ENCODE measurements at places on chromosomes 12 and 14.

DNA sequence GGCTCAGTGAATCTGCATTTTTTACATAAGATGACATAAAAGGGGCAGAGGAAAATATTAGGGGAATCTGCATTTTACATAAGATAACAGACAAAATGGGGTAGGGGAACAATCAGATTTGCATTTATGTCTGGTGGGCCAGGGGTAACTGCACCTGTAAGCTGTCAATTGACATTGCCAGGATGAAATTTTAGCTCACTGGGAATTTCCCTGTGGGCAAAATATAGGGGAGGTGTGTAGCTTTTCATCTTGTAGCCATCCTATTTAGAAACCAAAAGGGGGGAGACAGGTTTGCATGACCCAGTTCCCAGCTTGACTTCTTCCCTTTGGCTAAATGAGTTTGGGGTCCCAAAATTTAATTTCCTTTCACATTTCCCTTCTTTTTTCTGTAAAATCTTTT is 3.5 kb downstream of the PCNX4 start:
- DNase-seq: no peak

GRCh38 chr14:64112867-64113678 is 181.1 kb downstream of the ESR2 start:
- peak; percentile 46 for DNase-seq

GRCh38 chr14:76201162-76201561 is 49.4 kb downstream of the GPATCH2L start:
- DNase-seq: peak; percentile 80

DNA sequence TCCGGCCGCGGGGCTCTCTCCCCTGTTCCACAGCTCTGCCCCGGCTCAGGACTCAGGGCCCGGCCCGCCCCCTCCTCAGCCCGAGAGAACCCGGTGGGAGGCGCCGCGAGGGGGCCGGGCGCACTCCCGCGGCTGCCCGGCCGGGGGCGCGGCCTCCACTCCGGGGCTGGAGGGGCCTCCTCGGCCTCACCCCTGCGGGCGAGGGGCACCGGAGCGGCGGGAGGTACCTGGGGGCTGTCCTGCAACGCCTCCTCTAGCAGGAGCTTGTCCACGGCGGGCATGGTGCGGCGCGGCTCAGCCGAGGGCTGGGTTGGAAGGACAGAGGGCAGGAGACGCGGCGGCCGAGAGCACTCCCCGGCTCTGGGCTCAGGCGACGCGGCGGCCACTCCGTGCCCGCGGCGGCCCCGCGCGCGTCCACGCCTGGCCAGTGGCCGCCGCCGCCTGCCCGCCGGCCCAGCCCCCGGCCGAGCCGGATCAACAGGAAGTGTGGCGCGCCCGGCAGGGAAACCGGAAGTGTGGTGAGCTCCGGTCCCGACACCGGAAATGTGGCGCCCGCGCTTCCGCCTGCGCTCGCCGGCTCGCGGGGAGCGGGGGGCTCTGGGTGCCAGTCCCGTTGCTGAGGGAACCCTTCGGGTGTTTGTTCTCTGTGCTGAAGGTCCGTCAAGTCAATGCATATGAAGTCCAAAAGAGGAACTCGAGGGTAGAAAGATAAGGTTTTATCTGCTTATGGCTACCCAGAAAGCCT is at the start of gene APPL2:
Gene APPL2, minus strand, starts transcription at position 443 of the 745 bp plus-strand sequence. Its CDS starts 162 bp downstream, at position 281.
- DNase-seq: peak; percentile 86

DNA sequence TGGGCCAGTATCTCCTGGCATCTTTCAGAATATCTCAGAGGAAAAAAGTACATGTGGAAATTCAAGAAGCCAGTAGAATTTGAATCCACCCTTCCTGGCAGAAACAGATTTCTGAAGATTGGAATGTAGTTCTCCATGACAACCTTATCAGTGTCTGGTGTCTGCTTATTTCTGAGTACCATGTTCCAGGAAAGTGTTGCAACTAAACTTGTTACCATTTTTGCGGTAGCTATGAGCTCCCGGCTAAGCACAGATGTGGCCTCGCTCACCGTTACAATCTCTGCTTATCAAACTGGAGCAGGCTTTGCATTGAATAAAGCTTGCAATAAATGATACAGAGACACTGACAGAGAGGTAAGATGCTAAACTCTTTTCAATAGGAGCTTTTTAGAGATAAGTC is 13.0 kb upstream of the ITPR2 start:
- DNase-seq: peak; percentile 98

- DNase-seq: peak; percentile 70
Measured at GRCh38 chr14:20631023-20631879, 10.2 kb downstream of the OR6S1 start.

- no peak for DNase-seq
Measured at GRCh38 chr14:67513631-67514108, 19.4 kb upstream of the PLEKHH1 start.

DNA sequence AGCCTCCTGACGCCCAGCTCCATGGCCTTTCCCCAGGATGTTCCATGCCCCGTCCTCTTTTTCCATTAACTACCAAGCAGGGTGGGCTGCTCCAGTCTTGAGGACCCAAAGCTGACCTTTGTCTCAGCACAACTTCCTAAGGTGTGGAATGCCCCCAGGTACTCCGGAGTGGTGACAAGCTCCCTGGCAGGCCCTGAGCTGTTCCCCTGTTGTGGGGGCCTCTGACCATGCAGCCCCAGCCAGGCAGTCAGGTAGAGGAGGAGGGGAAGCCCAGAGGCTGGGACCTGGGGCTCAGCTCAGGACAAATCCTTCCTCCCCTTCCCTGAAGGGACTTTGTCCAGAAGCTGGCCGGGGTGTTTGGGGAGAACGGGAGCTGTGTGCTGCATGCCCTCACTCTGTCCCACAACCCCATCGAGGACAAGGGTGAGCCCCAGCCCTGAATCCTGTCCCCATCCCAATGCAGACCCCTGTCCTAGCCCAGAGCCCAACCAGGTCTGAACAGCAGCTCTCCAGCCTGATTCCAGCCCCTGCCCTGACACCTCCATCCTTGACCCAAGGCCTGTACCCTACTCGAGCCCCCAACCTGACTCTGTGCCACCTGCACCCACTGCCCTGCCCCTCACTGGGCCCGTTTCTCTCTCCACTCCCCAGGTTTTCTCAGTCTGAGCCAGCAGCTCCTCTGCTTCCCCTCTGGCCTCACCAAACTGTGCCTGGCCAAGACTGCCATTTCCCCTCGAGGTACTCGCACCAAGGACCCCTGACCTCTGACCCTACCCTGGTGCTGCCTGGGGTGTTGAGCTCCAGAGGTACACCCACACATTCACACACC is 4.4 kb downstream of the CARMIL3 start:
- DNase-seq: no peak

- no peak for DNase-seq
Measured at GRCh38 chr12:1329784-1330476, 264.5 kb downstream of the FBXL14 start.

- no peak for DNase-seq
Measured at GRCh38 chr12:3446235-3446634, 44.8 kb upstream of the PRMT8 start.

GRCh38 chr12:130978785-130979184 is 25.1 kb downstream of the ADGRD1 start:
- no peak for DNase-seq

GRCh38 chr14:81276073-81277069 is 55.6 kb upstream of the GTF2A1 start:
- no peak for DNase-seq

GRCh38 chr12:14257734-14258574 is 107.5 kb upstream of the ATF7IP start:
- peak; percentile 100 for DNase-seq

- DNase-seq: peak; percentile 84
Measured at GRCh38 chr12:70985850-70986249, 65.3 kb upstream of the PTPRR start.

- no peak for DNase-seq
Measured at GRCh38 chr14:77245820-77246219, 25.2 kb downstream of the NGB start.

- DNase-seq: no peak
Measured at GRCh38 chr12:124403273-124403672, 108.4 kb downstream of the RFLNA start.

DNA sequence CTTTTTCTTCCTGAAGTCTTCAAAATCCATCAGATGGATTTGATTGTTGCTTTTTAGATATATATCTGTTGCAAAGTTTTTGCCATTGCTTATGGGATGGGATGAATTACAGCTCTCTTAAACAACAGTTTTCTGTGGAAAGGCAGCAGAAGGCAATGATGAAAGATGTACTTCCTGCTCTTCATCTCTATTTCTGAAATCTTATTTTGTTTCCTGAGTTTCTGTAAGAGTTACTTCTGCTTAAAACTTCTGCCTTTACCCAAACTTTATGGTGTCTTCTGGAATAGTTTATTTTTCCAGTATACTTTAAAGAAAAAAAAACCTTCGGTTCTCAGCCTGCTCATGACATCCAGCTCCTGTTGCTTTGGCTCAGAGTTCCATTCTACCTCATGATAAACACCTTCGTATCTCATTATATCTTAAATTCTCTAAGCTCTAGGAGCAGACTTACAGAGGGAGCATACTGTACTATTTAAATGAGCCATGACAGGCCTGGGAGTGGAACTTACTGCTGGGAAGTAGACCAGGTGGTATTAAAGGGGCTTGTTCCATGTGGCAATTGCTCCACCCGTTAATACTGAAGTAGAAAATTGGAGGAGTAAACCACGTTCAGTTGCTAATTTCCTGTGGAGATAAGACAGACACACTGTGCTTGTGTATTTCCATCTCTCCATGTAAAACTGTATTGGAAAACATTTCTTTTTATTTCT is 288.4 kb downstream of the FBXL14 start:
- DNase-seq: peak; percentile 22

GRCh38 chr12:102917026-102917787 is at the start of gene PAH:
Gene PAH (minus strand): TSS chr12:102917244. CDS start chr12:102917130, 114 bp downstream.
- no peak for DNase-seq

- no peak for DNase-seq
Measured at GRCh38 chr12:117024961-117025480, 74.2 kb downstream of the TESC start.

DNA sequence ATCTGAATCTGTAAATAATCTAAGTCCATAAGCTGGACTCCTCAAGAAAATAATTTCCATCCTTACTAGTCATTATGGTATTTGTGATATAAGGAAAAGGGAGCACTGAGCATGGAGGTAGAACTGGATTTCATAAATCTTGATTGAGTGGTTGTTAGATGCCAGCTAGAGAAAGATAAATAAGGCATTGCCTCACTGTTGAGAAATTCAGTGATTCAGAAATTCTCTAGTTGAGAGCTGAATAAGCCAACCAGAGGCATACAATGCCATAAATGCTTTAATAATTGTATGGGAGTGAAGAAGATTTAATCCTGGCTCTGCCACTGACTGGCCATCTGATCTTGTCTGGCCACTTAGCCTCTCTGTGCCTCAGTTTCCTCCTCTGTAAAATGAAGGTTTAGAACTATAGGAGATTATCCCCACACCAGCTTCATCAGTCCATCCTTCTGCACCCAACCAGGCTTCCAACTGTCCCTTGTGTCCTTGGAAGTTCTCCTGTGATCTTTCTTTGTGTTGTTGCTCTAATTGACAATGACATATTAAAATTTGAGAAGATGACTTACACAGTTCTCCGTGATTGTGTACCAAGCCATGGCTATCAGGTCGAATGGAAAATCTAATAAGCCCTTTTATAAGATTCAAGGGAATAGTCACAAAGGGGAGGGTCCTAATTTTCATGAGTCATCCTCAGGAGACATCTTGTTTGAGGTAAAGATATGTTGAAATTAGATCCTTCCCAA is 394.3 kb downstream of the EGLN3 start:
- DNase-seq: peak; percentile 41

Data from choroid plexus epithelial cell (primary cell).